Stimulated activated CD4-positive, alpha-beta T cell treated with anti-CD3 and anti-CD28 coated beads, Interleukin-12 subunit alpha, Interleukin-12 subunit beta, amount 100 ng/mL, for 48 hours (primary cell): ENCODE measurements at places on chromosomes 1 and 21.

- DNase-seq, result no peak
Observed at GRCh38 chr1:213457186-213457585, 406.1 kb downstream of the RPS6KC1 start.

DNA sequence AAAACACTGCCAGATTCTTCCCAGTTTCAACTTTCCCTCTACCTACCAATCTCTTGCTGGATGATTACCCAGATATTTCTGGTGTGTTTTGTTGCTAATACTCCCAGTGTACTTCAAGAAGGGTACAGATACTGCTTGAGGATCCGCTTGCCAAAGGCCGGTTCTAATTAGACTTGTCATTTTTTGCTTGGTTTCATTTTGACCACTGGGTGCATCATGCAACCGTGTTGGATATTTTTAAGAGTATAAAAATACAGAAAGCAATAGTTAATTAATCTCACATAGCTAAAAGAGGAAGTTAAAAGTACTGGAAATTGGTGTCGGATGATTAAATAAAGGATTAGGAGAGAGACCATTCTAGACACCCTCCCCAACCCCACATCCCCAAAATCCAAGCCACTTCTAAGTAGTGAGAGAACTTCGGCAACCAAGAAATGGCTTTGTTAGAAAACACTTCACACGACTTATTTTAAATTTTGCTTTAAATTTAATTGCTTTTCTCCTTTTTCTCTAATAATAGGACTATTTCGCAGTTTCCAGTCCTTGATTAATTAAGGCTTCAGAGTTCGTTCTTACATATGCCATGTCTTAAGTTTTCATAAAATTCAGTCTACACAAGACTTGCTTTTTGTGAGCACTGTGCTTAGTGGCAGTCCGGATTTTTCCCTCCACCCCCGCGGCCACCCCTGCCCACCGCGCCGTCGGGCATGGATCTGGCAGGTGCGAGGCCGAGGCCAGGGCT is 2.5 kb upstream of the CDKN2C start:
- DNase-seq, result no peak

GRCh38 chr1:47002211-47002610 is 21.3 kb upstream of the CYP4X1 start:
- no peak for DNase-seq

DNA sequence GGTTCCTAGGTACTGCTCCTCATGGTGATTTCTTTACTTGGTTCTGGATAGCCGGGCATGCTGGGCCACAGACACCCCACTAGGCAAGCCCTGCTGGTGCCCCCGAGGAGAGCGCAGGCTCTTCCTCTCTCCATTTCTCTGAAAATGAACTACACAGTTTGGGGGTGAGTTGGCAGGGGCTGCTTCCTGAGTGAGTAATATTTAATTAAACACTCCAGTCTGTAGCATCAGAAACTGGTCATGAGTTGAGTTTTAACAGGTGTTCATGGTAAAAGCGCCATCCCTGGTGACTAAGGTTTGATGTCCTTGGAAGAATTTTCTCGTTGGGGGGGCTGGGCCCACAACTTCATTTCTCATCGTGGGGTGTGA is 1.7 kb downstream of the SPSB1 start:
- no peak for DNase-seq

DNA sequence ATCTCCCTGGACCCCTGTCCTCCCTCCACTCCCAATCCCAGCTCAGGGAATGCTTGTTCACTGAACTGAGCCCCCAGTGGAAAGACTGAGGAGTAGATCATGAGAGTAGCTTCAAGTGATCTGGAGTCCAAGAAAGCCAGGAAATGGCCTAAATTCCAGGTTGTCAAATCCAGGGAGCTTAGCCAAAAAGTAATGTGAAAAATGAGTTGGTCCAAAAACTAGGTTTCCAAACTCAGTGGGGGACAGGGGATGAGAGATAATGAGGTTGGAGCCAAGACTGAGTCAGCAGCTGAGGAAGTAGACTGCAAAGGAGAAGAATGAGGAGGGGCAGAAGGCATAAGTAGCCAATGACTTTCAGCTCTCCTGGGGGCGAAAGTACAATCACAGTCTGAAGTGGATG is 284.1 kb upstream of the BEND5 start:
- DNase-seq, result no peak

GRCh38 chr1:160284220-160284781 is 632 bp downstream of the PEX19 start:
- DNase-seq, result no peak
